ENCODE measurements at places on chromosomes 16 and 17.

- DNase-seq = no peak
Observed at GRCh38 chr17:61720016-61720795, 129.2 kb upstream of the NACA2 start.

DNA sequence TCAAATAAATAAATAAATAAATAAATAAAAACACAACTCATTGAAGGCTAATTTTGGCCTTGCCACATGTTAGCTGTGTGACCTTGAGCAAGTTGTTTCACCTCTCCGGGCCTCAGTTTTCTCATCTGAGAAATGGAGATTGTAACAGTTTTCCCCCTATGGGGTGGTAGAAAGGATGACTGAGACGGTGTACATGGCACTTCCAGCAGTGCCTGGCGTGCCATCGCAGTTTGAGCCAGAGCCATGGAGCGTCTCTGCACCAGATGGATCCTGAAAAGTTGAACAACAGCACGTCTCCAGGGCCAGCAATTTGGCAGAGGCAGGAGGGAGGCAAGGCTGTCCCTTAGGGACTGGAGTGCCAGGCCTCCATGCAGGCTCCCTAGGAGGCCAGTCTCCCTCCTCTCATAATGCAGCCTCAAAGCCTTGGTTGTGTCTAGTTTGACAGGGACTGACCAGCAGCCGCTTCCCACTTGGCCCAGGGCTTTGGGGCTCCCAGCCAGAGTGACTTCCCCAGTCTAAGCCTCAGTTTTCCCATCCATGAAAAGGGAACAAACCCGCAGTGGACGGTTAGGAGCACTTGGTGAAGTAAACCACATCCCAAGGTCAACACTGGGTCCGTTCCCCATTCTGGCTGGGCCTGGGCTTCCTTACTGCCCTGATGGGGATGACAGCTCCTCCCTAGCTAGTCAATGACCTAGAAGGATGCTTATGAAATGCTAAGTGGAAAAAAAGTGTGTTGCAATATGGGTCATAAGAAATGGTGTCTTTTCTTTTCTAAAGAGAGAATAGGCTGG is 19.3 kb downstream of the SOCS1 start:
- DNase-seq = no peak

GRCh38 chr16:7088711-7089110 is 243.9 kb upstream of the RBFOX1 start:
- DNase-seq = no peak

DNA sequence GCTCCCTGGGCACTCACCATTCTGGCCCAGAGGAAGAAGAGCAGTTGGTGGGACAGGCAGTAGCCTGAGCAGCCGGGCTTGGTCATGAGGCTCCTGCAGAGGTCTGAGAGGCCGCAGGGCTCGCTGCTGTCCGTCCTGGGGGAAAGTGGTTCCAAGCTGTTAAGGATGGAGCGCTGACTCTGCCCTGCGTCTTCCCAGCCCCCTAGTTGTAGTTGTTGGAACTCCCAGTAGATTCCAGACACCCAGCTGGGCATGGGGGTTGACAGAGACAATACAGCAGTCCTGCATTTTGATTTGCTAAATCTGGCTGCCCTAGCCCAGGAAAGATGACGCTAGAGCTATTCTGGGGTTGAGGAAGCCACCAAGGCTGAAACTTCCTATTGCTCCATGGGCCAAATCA is 7.3 kb downstream of the C16orf89 start:
- no peak for DNase-seq

GRCh38 chr17:47640076-47640475 is 9.6 kb upstream of the KPNB1 start:
- no peak for DNase-seq

All from RCC 7860 (cell line).